Type B pancreatic cell (in vitro differentiated cells): ENCODE measurements at places on chromosomes 7 and 10.

DNA sequence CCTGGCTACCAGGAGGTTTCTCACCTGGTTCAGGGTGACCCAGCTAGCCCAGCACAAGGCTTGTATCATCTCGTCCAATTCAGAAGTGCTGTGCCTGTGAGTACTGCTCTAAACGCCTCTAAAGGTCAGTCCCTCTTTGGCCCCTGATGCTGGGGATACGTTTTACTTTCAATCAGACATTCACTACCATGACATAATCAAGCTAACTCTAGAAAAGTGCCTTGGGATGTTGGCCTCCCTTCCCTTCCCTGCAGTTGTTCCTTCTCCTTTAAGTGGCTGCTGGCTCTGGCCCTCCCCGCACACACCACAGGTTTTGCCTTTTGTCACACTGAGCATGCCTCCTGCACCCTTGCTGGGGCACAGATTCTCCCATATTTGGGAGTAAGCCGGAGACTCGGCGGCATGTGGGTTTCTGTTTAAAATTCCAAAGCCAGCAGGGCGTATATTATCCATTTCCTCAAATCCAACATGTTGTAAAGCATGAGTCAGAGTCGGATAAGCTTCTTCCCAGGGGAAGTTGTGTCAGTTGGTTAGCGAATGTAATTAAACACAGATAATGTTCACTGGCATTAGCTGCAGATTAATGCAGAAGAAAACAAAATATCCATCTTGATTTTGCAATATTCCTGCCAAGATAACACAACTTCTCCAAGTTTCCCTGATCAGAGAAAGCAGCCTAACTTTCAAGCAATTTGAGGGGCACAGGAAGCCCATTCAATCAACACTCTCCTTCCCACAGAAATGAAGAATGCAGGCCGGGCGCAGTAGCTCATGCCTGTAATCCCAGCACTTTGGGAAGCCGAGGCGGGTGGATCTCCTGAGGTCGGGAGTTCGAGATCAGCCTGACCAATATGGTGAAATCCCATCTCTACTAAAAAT lies 31.8 kb upstream of the VCL start:
- DNase-seq = peak; percentile 81

DNA sequence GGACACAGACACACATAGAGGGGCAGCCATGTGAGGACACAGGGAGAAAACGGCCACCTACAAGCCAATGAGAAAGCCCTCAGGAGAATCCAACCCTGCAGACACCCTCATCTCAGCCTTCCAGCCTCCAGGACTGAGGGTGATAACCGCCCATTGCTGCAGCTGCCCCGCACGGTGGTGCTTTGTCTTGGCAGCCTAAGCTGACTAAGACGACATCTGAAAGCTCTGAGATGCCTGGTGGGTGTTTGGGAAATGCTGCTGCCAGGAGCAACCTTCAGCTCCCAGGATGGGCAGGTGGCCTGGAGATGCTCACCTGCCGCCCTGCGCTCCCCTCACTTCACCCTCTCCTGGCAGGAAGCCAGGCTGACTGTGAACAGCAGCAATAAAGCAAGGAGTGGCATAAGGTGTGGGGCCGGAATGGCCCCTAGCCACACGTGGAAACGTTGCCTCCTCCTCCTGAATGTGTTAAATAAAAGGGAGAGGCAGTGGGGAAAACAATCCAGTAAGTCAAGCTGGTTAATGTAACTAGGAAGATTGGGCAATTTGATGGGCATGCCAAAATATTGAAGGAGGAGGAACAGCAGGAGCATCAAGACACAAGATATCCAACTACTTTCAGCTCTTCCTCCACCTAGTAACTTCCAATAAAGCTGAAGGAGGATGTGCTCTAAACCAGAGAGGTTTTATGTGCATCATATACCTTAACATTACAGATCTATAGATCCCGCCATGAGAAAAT lies 121.5 kb downstream of the TNS3 start:
- no peak for DNase-seq

- no peak for DNase-seq
These were observed 38.7 kb upstream of the ANK3 start for GRCh38 chr10:60428387-60428737.

- DNase-seq = no peak
These were observed 216.6 kb upstream of the YAE1 start for GRCh38 chr7:39349452-39350123.
